Endothelial cell (in vitro differentiated cells): ENCODE measurements at places on chromosomes 11 and 22.

- DNase-seq = no peak
Observed at GRCh38 chr11:71391796-71392195, 56.4 kb downstream of the DHCR7 start.

GRCh38 chr22:27407369-27407985, 394.1 kb downstream of the MN1 start:
- no peak for DNase-seq

DNA sequence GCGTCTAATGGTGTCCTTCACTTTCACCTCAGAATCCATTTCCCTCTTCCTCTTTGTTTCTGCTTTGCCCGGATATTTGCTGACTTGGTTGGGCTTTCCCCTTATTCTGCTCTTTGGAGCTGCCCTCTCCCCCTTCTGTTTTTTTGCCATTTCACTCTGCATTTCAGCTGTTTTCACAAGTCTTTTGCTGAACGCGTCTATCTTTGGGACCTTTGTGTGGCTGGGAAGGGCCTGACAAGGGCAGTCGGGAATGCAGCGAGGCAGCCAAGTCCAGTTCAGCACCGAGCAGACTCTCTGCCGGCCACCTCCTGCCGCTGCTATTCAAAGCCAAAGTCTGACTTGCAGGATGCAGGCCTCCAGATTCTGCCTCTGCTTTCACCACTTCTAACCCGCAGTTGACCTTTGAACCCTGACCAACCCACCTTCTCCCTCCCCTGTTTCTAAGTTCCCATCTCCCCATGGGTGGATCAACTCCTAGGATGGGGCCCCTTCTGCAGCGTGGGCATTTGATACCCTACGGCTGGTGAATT, 38.2 kb downstream of the FEZ1 start:
- no peak for DNase-seq

DNA sequence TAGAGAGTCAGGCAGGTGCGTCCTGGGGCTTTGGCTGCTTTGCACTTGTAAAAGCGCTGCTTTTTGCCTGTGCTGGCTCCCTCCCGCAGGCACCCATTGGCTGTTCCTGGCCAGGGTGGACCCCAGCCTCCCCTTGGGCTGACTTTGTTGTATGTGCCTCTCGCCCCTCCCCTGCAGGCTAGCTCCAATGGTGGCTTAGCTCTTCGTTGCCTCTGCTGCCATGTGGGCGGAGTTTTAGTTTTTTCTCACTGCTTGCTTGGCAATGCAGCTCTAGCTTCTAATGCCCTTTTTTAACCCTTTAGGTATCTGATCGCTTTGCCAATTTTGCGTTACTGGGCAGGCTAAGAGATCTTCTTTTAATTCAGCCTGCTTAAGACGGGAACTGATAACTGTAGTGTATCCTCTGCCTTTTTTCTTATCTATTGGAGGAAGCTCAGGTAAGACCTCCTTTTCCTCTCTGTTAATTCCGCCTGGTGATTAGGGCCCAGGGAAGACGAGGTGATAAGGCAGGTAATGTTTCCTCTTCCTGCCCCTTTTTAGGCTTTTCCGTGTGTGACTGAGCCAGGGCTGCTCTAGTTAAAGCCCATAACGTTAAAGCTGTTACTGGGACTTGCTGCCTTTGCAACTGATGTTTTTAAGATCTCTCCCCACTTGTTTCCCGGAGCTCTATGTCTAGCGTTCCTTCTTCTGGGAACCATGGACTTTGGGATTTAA, 11.7 kb upstream of the GLYATL1 start:
- DNase-seq = peak; percentile 79

DNA sequence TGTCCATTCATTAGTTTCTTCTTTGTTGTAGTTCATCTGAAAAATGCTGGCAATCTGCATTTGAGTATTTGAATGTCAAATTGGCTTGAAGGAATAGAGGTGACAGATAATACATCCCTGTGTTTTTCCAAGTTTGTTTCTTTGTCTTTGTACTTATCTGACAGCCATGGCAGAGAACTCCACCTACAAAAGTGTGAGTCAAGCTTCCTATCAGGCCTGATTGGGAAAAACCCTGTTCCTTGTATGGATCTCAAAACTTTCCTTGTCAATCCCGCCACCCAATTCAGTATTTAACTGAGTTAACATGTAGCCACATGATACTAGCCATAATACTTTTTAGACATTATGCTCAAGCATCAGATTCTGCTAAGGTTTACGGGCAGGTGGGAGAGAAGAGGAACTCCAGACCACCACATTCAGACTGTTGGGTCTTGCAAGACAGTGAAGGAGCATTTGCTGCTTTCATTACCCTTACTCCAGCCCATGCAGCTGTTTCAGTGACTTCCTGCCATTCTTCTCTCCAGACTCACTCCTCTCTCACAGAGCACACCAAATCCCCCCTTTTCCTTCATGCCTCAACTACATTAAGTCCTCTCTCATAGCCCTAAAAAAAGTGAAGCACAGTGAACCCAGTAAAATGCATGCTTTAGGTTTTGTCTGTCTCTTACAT, 65.9 kb downstream of the BLID start:
- no peak for DNase-seq

GRCh38 chr11:132032555-132032954, 662.1 kb downstream of the NTM start:
- DNase-seq = no peak

DNA sequence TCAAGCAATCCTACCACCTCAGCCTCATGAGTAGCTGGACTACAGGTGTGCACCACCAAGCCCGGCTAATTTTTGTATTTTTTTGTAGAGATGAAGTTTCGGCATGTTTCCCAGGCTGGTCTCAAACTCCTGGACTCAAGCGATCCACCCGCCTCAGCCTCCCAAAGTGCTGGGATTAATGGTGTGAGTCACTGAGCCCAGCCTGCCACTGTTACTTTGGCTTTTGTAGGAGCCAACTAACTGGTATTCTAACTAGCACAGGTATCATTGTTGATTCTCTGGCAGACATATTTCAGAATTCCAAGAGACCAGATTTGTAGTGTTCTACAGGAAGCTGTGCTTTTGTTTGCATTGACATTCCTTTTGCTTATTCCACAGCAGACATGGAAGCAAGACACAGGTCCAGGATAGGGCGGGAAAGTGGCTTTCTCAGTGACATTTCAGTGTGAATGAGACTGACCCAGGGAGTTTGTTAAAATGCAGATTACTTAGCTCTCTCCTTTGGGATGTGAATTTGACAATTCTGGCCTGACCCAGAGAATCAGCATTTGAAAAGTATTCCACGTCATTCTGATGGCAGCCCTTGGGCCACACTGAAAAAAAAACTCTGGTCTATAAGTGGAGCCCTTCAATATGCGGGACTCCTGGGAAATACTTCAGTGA, 52.2 kb upstream of the PAX6 start:
- no peak for DNase-seq
